ENCODE measurements at places on chromosomes 1 and 21.

GRCh38 chr1:55931081-55931940, 648.1 kb downstream of the PLPP3 start:
- DNase-seq = no peak

- DNase-seq = no peak
Measured at GRCh38 chr1:221074332-221074731, 195.1 kb downstream of the HLX start.

GRCh38 chr1:117564227-117565075, 41.4 kb upstream of the TENT5C start:
- no peak for DNase-seq

GRCh38 chr1:51792864-51793263, 85.7 kb downstream of the NRDC start:
- DNase-seq = no peak

DNA sequence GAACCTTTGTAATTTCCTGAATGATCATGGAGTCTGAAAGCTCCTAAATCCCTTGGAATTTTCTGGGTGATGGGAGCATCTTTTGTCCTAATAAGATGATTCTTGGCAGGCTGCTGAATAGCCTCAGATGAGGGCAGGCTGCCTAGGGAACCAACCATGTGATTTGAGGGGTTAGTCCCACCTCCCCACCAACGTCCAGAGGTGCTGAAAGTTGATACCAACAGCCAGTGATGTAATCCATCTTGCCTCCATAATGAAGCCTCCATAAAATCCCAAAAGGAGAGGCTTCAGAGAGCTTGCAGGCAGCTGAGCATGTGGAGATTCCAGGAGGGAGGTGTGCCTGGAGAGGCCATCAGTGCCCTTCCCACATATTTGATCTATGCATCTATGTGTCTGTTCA, 43.7 kb downstream of the GTF2B start:
- DNase-seq = no peak

DNA sequence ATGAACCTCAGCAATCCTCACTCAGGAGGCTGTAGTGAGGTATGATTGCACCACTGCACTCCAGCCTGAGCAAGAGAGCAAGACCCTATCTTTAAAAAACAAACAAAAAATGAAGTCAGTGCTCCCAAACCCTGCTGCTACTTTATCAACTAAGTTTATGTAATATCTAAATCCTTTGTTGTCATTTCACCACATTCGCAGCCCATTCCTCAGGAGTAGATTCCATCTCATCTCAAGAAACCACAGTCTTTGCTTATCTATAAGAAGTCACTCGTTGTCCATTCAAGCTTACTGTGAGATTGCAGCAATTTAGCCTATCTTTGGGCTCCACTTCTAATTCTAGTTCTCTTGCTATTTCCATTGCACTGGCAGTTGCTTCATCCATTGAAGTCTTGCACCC, 44.3 kb upstream of the RGL1 start:
- no peak for DNase-seq

GRCh38 chr1:51946300-51946699, 44.2 kb downstream of the RAB3B start:
- DNase-seq = no peak

All from activated T-helper 1 cell treated with Interleukin-2 at 50 U/mL for 16 hours (primary cell).